ENCODE measurements at places on chromosomes 11 and 22. TPM values are rescaled to one million over a fixed set of nuclear protein-coding genes. Genes with fewer than 3 reads are reported as not detected.

KCNQ1 gene
- total RNA-seq, result not detected

BIRC3 gene
- total RNA-seq, result 1.9 TPM

LINC01488 gene
- total RNA-seq, result not detected

SORL1 gene
- 0.74 TPM for total RNA-seq

SSH3 gene
- total RNA-seq, result 14.1 TPM

CYTH4 gene
- 0.17 TPM for total RNA-seq

NLRP14 gene
- not detected for total RNA-seq

NPAS4 gene
- not detected for total RNA-seq

CLMP gene
- 90.7 TPM for total RNA-seq

MS4A4A gene
- total RNA-seq, result not detected

FIBIN gene
- 12.1 TPM for total RNA-seq

BATF2 gene
- total RNA-seq, result 1.3 TPM

SLC22A25 gene
- total RNA-seq, result not detected

UBQLN3 gene
- total RNA-seq, result not detected

KRTAP5-6 gene
- total RNA-seq, result not detected

TIGD3 gene
- total RNA-seq, result not detected

FGF3 gene
- total RNA-seq, result not detected

MMP13 gene
- total RNA-seq, result not detected

RAB3IL1 gene
- 3.0 TPM for total RNA-seq

DEFB131B gene
- total RNA-seq, result not detected

Measured in bronchus fibroblast of lung (primary cell).